ENCODE measurements at places on chromosomes 5 and 9.

- DNase-seq: no peak
Measured at GRCh38 chr9:123972618-123973017, 39.0 kb upstream of the LHX2 start.

DNA sequence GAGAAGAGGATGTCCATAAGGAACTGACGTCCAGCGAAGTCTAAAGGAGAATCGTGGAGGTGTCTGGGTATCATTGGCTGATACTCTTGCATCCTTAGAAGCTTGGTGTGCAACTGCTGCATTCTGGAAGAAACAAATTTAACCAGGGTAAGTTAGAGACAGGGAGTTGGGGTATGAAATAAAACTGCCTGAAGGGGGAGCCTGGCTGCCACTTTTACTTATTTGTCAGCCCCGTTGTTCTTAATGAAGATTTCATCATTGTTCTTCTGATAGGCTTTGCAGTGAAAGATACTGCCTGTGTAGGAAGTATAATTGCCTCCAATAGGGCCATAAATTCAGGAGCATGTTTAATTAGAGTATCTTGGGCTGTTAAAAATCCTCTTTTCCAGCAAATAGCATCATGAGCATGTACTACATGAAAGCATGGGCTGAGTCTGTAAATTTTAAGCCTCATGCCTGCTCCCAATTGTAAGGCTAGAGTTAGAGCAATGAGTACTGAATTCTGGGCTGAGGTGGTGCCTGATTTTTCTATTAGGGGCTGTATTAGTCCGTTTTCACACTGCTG lies 1264.5 kb upstream of the ACO1 start:
- DNase-seq: no peak

DNA sequence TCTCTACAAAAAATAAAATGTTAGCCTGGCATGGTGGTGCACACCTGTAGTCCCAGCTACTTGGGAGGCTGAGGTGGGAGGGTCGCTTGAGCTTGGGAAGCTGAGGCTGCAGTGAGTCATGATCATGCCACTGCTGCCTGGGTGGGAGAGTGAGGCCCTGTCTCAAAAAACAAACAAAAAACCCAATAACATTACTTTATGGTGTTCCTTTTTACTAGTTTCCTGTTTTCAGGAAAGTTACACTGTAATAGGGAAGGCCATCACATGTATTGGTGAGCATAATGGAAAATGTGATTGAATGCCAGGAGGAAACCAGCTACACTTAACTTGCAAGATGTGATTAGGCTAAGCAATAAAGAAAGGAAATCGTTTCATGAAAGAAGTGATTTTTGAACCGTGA lies 42.7 kb downstream of the SV2C start:
- no peak for DNase-seq

DNA sequence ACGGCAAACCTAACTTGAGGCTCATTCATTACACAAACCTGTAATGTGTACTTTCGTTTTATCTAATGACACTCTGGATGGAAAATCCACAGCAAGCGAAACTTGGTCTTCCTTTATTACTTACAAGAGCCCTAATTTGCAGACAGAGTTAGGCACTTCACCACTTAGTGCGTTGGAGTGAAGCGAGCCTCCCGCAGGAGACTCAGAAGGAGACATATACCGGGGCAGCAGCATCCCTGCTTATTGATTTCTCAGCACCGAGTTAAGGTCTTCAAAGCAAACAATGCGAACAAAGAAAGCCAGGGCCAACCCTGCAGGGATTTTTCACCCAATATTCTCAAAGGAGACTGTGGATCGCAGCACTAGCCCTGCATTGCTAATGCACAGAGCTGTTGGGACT lies 28.6 kb downstream of the LSM11 start:
- DNase-seq: no peak

DNA sequence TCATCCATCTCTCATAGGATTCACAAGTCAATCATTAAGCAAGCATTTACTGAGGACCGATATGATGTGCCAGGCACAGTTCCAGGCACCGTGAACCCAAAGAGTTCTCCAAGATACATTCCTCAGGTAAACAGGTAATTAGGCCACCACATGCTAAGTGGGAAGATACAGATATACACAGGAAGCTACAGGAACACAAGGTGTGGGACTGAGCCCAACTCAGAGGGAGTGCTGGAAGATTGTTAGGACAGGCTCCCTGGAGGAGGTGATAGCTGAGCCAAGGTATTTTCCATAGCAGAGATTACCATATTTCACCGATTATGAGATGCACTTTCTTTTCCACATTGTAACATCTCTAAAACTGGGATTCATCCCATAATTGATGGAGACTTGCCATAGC lies 31.4 kb upstream of the RAI14 start:
- no peak for DNase-seq

GRCh38 chr9:214648-215493 lies at the start of gene DOCK8:
Gene DOCK8, plus strand, starts transcription at chr9:214865. Its CDS starts 112 bp downstream, at chr9:214977.
- DNase-seq: peak; percentile 28

Measured in AG08396 (cell line).